ENCODE measurements at places on chromosomes 6 and 20.

- DNase-seq = no peak
Measured at GRCh38 chr20:36848078-36848660, 27.8 kb upstream of the TLDC2 start.

DNA sequence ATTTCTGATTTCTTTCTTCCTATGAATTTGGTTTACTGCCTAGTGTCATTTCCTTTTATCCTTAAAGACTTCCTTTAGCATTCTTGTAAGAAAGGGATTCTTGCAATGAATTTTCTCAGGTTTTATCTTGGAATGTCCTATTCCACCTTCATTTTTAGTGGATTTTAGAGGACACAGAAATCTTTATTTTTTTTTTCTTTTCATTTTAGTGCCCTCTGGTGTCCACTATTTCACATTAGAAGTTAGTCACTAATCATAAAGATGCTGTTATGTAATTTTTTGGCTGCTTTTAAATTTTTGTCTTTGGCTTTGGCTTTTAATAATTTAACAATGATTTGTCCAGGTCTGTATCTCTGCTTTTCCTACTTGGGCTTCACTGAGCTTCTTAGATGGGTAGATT, 28.1 kb downstream of the LMBRD1 start:
- no peak for DNase-seq

GRCh38 chr6:73504160-73504559, 16.7 kb downstream of the EEF1A1 start:
- no peak for DNase-seq

- DNase-seq = no peak
Measured at GRCh38 chr6:12528136-12528535, 188.4 kb upstream of the PHACTR1 start.

DNA sequence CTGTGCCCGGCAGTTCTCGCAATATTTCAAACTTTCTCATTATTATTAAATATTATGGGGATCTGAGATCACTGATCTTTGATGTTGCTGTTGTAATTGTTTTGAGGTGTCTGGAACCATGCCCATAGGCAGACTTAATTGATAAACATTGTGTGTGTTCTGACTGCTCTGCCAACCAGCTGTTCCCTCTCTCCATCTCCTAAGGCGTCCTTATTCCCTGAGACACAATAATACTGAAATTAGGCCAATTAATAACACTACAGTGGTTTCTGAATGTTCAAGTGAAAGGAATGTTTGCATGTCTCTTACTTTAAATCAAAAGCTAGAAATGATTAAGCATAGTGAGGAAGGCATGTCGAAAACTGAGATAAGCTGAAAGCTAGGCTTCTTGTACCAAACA, 7.6 kb downstream of the MAPK14 start:
- DNase-seq = no peak

DNA sequence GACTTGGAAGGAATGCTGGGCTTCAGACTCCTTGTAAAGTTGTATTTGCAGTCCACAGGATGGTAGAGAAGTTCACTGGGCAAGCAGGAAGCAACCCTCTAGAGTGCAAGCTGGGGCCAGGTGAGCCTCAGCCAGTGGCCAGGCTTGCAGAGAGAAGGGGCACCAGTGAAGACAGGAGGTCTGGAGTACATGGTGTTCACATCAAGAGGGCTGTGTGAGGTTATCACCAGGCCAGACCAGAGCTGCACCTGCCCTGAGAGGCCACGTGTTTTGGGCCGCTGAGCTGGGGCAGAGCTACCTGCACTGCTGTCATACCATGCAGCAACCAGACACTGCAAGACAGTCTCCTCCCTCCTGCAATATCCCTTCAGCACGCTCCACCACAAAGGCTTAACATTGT, 79.0 kb downstream of the SH3BGRL2 start:
- no peak for DNase-seq

- DNase-seq = peak; percentile 40
Measured at GRCh38 chr6:170344631-170345576, 38.3 kb downstream of the FAM120B start.

GRCh38 chr6:141464490-141464889, 668.2 kb upstream of the GJE1 start:
- no peak for DNase-seq

GRCh38 chr20:41029150-41029901, 704 bp downstream of the TOP1 start:
- no peak for DNase-seq

DNA sequence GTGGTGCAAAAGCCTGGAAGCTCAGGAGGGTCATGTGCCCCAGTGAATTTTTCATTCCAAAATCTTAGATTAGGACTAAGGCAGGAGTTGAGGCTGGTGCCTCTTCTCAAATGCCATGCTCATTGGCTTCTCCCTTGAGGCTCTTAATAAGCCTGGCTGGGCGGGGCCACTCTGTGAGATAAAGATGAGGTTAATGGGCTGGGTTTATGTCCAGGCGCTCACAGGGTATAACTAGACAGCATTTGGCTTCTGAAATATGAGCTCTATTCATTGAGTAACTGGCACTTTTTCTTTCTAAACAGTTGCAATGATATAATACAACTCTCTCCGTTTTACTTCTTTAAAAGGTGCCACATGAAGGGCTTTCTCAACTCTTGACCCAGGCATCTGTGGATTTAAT, 156.3 kb downstream of the SCML4 start:
- DNase-seq = no peak

GRCh38 chr6:84415068-84415467, 187.6 kb upstream of the CEP162 start:
- DNase-seq = no peak

DNA sequence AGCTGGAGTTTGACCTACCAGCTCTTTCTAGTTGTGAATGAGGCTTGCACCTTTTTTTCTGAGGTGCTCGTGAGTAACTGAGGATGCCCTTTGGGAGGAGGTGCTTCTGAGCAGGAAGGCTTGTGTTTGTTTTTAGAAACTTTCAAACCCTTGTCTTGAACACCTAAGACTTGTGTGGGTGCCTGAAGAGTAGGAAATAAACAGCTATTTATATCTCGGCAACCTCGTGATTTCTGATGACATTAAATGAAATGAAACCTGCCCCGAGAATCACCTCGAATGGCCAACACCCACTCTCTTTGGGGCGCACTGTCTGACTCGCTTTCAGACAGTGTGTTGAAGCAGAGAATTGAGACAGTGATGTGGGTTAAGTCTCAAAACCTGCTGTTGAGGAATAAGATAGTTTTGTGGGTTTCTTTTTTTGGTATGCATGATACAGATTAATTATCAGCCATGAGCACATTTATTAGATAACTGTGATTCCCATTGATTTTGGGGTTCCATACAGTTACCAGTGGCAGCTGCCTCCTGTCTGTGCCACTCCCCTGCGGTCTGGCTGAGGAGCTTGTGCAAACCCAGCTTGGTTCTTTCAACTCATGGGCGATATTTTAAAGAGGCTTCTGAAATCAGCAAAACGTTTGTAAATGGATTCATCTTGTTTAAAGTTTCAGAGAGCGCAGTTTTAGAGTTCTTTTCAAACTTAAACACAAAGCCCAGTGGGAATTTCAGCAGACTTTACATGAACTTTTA, 8.4 kb downstream of the IRF4 start:
- no peak for DNase-seq

DNA sequence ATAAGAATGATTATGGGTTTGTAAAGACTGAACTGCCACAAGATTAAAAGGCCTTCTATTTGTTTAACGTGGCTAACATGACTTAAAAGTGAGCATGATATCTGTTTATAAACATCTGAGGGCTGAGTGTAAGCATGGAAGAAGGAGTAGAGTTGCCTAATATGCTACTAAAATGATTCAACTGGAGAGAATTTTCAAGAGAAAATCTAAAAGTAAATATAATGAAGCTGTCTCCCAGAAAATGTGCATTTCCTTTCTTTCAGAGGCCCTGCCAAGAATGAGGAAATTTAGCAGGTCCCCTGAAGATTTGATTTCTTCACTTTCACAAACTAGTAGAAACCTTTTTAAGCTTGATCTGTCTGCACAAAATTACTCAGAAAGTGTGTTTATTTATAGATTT, 4.2 kb upstream of the EYA4 start:
- DNase-seq = no peak

DNA sequence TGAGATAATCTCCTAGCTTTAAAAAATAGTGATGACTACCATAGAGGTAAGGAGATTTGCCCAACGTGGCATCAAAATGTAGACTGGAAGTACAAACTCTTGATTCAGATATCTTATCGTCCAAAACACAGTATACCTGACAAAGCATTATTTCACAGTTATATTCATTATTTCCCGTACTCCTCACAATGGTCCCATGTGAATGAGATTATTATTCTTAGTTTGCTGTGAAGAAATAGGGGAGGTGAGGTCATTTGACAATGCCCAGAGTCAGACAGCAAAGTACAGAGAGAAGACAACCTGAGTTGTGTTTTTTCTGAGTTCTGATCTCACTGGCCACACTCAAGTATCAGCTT, 1.2 kb upstream of the TFB1M start:
- no peak for DNase-seq

DNA sequence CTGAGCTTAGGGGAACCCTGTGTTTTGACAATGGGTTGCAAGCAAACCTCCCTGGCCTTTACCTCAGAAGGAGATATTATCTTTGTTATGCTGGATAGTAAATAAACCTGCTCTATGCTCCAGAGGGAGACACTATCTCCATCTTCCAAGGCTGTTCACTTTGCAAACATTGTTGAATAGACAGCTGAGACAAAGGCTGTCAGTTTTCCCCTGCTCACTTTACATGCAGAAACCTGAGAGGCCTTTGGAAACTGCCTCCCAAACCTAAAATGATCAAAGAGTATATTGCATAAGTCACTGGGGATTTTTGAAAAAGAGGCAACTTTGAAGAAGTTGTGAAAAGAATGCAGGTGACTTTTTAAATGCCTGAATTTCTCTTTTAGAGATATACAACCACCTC, 61.6 kb downstream of the MRAP2 start:
- no peak for DNase-seq

DNA sequence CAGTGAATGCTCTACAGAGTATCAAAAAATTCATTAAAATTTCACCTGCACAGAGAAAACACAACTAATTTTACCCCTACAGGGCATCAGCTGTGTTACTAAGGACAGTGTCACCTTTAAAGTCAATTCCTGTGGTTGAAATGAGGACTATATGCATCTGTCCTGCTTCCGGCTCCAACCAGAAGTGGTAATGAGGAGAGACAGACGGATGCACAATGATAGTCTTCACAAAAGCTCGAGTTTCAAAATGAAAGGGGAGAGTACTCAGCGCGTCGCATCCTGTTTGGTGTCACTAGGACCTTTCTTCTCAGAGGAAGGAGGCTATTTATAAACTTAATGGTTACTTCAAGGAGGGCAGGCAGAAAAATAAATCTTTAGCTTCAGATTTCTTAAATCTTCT, 86.5 kb downstream of the LYRM4 start:
- DNase-seq = no peak

DNA sequence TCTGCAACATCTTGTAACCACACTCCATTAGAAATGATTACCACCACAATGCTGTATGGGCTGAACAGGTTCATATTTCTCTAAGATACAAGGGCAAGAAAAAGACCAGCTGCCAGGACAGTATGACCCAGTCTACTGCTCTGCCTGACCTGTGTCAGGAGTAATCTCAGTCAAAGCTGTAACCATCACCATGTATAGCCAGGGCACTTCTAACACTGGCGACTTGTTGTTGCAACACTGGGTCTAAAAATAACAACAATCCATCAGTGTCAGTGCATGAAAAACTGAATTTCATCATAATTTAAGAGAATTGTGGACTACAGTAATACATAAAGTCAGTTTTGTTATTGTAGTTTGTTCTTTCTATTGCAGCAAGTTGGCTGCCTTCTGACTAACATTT, 738.6 kb upstream of the ADGRB3 start:
- no peak for DNase-seq

GRCh38 chr6:17473554-17473953, 80.2 kb downstream of the CAP2 start:
- no peak for DNase-seq

GRCh38 chr20:5770987-5771318, 20.8 kb downstream of the SHLD1 start:
- DNase-seq = no peak

DNA sequence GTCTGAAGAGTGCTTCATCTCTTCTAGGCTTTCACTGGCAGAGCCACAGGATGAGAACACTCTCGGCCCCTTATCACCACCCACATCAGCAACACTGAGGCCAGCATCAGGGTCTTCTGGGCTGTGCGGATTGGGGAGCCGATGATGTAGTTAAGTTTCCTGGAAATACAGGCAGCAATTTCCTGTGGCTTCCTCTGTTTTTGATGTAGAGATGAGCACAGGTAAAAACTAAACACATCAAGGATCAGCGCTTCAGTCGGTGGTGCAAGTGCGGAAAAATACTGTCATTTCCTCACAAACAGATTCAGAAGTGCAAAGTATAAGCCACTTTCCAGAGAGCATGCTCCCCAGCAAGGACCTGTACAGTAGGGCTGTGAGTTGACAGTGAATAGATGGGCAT, 62.6 kb downstream of the BACH2 start:
- no peak for DNase-seq

DNA sequence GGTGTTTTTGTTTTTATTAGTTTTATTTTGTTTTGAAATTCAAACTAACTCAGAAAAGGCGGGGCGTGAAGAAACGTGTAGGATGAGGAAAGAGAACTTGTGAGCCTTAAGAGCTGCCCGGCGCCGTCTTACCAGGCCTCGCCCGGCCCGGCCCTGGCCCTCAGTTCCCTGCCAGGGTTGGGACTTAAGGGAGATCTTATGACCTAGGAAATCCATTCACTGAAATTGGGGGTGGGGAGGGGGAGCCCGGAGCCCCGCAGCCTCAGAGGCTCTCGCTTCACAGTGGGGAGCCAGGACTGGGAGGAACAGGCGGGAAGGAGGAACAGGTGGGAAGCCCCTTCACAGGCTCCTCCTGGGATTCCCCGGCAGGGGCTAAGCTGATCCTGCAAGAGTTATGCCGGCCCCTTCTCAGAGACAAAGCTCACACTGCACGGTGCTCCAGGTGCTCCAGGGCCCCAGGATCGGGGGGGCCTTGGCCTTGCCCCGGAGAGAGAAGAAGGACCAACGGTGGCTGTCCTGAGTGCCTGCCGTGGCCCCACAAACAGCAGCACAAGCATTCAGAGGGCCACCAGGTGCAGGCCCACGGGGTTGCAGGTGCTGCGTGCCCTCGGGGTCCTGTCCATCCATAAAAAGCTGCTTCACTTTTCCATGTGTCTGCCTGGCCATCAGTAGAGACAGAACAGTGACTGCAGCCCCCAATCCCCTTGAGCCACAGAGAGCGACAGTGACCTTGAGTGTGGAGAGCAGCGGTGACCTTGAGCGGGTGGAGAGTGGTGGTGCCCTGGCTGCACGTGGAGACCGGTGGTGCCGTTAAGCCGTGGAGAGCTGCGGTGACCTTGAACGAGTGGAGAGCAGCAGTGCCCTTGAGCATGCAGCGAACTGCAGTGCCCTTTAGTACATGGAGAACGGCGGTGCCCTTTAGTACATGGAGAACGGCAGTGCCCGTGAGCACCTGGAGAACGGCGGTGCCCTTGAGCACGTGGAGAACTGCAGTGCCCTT, 152.7 kb downstream of the DLL1 start:
- DNase-seq = no peak

All from NT2/D1 (cell line).